ENCODE measurements at places on chromosomes 4 and X.

DNA sequence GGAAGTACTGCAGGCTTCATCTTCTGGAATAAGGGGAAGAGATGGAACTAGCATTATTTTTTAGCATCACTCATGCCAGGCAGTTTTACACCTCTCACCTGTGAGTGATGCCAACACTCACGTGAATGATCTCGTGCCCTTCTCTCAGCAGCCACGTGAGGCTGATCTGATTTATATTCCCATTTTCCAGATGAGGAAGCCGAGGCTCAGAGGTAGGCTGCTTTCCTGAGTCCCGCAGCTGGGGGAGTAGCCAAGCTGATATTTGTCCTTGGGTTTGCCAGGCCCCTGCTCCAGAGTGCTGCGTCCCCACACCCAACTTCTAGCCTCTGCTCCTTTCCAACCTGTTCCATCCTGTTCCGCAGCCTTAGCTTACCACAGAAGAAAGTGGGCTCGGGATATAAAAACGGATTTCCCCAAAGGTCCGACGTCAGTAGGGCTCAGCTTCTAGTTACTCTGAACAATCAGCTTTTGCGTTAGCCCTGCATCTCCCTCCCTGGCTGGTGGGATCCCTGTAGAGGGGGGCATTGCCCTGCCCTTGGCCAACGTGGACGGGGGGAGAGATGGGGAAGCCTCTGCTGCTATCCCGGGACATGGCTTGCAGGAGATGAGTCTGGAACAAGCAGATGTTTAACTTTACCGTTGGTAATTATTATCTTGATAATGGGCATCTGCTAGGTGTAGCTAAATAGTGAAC is 9.3 kb downstream of the EVC start:
- no peak for DNase-seq

DNA sequence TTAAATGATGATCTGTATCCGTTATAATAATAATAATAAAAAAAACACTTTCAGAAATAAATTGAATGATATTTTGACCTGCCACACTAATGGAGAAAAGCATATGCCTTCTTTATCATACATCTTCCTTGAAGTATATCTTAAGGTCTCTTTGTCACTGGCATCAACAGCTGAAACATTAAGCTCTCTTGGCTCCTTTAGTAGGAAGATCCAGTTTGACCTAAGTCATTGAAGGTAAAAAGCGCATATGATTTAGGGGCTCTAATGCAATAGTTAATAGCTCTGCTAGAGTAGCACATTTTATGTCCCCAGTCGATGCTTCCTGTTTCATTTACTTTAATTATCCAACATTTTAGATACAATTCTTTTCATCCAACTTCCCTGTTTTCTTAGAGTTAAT is 1010.8 kb downstream of the STPG2 start:
- no peak for DNase-seq

DNA sequence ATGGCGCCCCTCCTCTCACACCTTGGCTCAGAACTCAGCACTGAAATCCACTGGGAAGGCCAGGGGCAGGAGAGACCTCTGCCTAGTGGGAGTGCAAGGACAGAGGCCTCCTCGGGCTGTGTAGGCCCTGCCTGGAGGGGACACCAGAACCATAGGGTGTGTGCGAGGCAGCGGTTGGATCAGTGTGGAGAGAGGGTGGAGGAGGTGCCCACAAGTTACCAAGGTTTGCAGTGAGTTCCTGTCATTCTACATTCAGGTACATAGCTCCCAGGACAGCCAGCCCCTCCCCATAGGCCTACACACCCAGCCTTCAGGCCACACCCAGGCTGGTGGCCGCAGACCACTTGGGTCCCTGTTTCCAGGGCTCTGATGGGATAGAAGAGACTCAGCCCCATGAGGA is 19.2 kb upstream of the SPON2 start:
- no peak for DNase-seq

GRCh38 chr4:167966143-167966542 is 126.2 kb upstream of the ANXA10 start:
- peak; percentile 34 for DNase-seq

- peak; percentile 55 for DNase-seq
Measured at GRCh38 chrX:101485212-101485949, at the start of gene ARMCX4. ARMCX4 (plus strand) TSS chrX:101485456; CDS start chrX:101488590, 3,134 bp downstream.

DNA sequence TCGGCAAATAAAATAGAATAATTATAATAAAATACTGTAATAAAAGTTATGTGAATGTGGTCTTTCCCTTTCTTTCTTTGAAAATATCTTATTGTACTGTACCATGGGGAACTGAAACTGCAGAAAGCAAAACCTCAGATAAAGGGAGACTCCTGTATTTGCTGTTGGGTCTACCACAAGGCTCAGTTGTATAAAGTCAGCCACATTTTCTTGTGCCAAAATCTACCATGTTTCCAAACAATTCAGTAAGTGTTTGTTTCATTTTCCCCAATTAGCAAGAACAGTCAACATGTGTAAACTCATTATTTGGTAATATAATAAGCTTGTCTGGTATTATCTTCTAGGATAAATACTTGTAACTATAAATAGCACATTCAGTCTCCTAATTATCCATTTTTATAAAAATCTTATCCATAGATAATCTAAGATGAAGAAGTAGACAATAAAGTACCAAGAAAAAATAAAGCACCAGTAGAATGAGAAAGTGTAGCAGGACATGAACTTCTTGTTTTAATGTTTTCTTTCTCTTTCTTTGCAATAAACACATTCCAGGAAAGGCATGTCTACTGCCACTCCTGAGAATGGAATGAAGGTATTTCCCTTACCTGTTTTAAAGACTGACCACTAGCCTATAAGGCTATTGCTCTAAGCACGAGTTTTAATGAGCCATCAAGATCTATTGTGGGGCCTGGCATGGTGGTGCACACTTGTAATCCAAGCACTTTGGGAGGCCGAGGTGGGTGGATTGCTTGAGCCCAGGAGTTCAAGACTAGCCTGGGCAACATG is 15.0 kb upstream of the OTUD4 start:
- no peak for DNase-seq

DNA sequence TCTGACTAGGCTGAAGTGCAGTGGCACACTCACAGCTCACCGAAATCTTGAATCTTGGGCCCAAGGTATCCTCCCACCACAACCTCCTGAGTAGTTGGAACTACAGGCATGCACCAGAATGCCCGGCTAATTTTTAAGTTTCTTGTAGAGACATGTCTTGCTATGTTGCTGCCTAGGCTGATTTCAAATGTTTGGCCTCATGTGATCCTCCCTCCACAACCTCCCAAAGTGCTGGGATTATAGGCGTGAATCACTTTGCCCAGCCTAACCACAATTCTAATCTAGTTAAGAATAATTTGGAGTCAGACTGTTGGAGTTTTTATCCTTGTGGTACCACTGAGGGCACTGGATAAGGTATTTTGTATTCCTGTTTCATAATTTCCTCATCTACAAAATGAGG is 317.5 kb upstream of the AGA start:
- DNase-seq = no peak

GRCh38 chr4:121765971-121766538 is 1.1 kb upstream of the SMIM43 start:
- DNase-seq = no peak

- no peak for DNase-seq
Measured at GRCh38 chr4:170729897-170730296, 640.1 kb upstream of the AADAT start.

GRCh38 chr4:158782551-158783360 is 13.9 kb downstream of the FNIP2 start:
- DNase-seq = peak; percentile 90

- DNase-seq = no peak
Measured at GRCh38 chrX:17967888-17968287, 106.8 kb upstream of the RAI2 start.

GRCh38 chr4:68129793-68130192 is at the start of gene TMPRSS11F:
TMPRSS11F (minus strand) TSS chr4:68129869; CDS start chr4:68129820, 49 bp downstream.
- no peak for DNase-seq

DNA sequence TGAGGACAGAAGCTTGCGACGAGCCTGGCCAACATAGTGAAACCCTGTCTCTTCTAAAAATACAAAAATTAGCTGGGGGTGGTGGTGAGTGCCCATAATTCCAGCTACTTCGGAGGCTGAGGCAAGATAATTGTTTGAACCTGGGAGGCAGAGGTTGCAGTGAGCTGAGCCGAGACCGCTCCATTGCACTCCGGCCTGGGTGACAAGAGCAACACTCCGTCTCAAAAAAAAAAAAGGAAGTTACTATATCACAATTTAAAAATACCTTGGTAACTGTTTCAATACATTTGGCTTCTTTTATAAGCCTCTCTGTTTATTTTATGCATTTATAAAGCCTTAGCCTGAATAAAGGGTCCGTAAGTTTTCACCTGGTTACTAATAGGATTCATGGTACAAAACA is 46.6 kb upstream of the CHRNA9 start:
- DNase-seq = no peak

DNA sequence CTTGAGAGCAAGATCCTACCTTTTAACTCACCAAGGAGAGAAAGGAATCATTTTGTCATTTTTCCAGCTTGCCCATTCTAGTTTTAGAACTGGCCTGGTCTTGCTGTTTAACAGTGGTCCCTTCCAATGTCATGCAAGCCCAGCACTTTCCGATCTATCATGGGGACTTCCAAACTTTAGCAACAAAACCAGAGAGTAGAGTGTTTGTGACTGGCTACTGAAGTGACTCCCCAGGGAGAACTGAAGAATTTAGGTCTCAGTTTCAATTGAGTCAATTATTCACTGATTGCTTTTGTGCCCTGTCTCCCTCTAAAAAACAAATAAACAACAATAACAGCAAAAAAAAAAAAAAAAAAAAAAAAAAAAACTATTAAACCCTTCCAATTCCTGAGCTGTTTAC is 108.3 kb downstream of the LHFPL1 start:
- no peak for DNase-seq

- DNase-seq = no peak
Measured at GRCh38 chrX:97159916-97160800, 276.4 kb downstream of the RPA4 start.

GRCh38 chr4:90852237-90852636 is 725.0 kb downstream of the CCSER1 start:
- peak; percentile 19 for DNase-seq

DNA sequence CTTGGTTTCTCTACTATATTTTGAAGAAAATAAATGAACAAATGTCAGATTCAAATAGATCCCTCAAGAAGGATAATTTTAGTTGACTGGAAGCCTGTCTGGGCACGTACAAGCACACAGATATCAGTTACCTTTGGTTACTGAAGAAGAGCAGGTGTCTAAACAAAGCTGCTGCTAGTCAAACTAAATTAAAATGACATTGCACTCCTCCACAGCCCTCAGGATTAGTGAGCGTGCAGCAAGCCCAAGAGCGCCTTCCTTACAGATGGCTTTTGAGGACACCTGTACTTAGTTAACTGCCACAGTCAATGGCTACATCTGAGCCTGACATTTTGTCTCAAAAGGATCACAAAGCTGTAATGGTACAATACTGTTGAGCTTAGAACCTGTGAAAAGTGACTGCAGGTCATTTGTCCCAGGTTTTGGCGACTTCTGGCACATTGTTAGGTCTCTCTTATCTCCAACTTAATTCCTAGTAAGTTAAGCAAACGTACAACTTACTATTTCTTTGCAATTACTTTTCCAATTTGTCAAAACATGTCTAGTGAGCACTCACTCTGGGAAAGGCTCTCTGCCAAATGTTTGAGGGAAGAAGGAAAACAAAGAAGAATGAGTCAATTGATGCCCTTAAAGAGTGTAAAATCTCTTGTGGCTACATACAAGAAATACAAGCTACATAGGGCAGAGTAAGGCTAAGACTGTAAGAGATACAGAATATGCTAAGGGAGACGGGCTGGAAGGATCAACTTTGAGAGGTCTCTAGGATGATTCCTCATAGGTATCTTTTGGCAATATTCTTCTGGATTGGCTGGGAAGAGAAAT is 25.6 kb upstream of the DAPP1 start:
- peak; percentile 7 for DNase-seq

DNA sequence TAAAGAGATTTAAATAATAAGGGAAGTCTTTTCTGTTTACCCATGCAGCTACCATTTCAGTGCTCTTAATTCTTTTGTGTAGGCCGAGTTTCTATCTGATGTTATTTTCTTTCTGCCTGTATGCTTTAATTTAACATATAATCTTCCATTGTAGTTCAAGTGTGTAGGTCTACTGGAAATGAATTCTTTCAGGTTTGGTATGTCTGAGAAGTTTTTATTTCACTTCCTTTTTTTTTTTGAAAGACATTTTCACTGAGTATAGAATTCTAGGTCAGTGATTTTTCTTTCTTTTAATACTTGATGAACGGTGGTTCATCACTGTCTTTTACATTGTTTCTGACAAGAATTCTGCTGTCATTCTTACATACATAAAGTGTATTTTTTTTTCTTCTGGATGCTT is 42.1 kb downstream of the VAMP7 start:
- no peak for DNase-seq

DNA sequence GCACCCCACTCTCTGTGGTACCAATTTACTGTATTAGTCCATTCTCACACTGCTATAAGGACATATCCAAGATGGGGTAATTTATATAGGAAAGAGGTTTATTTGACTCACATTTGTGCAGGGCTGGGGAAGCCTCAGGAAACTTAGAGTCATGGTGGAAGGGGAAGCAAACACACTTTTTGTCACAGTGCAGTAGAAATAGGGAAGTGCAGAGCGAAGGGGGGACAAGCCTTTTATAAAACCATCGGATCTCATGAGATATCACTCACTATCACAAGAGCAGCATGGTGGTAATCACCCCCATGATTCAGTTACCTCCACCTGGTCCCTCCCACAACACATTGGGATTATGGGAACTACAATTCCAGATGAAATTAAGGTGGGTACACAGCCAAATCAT is 766.9 kb upstream of the PCDH10 start:
- no peak for DNase-seq

DNA sequence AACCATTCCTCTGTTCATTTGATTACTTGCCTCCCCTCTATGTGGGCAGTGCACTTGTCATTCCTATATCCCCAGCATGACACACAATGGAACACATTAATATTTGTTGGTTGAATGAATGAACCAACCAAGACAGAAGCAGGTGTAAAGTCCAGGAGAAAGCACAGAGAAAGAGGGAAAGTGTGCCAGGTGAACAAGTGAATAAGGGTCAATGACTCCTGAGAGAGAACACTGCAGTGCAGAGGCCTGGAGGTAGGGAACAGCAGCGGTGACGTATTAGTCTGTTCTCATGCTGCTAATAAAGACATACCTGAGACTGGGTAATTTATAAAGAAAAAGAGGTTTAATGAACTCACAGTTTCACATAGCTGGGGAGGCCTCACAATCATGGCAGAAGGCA is 53.1 kb downstream of the USP46 start:
- no peak for DNase-seq

- peak; percentile 68 for DNase-seq
Measured at GRCh38 chr4:186067757-186068385, 1.1 kb upstream of the TLR3 start.

DNA sequence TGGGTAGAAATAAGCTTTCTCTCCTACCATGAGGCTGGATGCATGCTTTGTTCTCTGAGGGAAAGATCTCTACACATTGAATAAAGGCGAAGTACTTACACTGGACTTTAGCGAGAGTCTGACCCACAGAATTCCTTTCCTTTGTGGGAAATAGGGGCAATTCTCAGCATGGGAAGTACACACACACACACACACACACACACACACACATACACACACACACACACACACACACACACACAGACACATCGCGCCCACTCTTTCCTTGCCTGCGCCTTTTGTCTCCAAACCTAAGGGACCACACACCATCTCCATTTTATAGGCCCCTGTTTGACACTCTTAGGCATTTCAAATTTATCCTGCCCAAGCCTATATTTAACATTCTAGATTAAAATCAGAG is 83.8 kb downstream of the LUZP4 start:
- no peak for DNase-seq

- DNase-seq = no peak
Measured at GRCh38 chrX:70234355-70234754, at the start of gene AWAT1. AWAT1 (plus strand) TSS chrX:70234655; CDS start chrX:70234696, 41 bp downstream.

All from fibroblast of skin of back (primary cell).